ENCODE measurements at places on chromosomes 1 and 21.

GRCh38 chr21:16211339-16212303 is 481.8 kb downstream of the USP25 start:
- no peak for DNase-seq

DNA sequence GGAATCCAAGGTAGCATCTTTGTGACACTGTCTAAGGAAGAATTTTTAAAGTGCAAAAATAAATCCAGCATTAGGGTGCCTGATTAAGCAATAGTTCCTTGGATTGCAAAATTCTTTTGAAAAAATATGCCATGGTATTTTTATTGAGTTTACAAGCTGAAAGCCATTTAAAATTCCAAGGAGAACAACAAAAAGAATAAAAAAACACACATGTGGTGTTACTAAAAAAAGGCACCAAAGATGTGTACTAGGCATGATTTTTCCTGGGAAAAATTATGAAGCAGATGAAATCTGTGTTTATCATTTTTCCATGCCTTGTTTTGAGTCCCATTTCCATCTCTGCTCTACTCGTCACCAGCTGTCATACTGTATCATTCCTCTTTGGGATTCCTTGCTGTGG is 157.0 kb upstream of the ZNHIT6 start:
- DNase-seq = no peak

- DNase-seq = no peak
Observed at GRCh38 chr1:213385806-213386324, 334.8 kb downstream of the RPS6KC1 start.

DNA sequence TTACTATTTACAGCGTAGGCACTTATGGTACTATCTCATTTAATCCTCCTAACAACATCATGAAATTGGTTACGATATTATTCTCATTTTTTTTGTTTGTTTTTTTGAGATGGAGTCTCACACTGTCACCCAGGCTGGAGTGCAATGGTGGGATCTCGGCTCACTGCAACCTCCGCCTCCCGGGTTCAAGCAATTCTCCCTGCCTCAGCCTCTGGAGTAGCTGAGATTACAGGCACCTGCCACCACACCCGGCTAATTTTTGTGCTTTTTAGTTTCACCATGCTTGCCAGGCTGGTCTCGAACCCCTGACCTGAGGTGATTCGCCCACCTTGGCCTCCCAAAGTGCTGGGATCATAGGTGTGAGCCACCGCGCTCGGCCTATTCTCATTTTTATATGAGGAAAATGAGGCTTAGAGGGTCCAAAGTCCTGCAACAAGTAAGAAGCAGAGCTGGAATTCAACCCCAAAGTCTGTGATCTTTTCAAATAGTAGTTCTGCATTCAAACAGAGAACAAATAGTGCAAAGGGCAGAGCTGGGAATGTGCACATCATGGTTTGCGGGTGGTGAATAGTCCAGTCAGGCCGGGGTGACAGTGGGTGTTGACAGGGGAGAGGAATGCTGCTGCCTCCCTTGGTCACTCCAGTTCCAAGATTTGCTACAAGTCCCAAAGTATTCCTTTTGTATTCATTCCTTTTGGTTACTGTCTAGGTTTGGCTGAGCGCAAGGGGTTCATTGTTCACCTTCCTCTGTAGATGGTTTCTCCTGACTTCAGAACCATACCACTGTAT is 4.6 kb downstream of the PRUNE1 start:
- no peak for DNase-seq

GRCh38 chr1:172582889-172583288 is 49.9 kb downstream of the SUCO start:
- no peak for DNase-seq

GRCh38 chr1:235239851-235240250 is 78.8 kb upstream of the RBM34 start:
- no peak for DNase-seq

DNA sequence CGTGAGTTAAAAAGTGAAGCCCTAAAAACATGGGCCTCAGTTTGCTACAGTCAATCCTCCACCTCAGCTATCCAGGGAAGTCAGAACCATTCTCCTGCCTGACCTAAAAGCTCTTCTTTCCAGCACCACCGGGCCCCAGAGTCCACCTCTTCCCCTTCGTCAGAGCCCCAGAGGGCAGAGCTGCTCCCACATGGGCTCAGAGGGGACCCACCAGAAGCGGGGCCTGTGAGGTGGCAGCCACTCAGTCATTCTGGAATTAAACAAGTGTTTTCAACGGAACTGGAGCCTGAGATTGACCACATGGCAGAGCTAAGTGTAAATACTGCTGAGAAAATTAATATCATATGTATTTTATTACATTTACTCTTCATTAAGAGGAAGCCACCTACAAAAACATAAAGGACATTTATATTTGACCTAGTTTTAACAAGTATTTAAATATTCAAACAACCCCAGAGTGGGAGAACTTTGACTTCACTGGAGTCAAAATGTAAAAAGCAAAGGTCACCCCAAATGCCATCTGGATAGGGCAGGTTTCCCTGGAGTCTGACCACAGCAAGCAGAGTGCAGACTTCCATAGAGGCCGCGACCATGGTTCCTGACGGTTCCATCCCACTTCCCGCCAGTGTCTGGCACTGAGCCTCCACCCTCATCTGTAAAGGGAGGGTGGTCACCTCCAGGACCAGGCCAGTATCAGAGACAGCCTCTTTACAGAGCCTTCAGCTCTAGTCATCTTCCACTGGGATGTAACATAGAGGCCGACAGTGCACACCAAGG is 1.8 kb downstream of the SUMO3 start:
- DNase-seq = no peak

All from activated CD4-positive, alpha-beta T cell treated with anti-CD3 and anti-CD28 coated beads for 48 hours (primary cell).